Activated T-helper 2 cell treated with anti-CD3 and anti-CD28 coated beads, Interferon-gamma antibody, Interleukin-2, Interleukin-4, amounts not matched to agents 10 μg/mL and 5 μg/mL and 100 μg/mL, durations not matched to agents 14 hours and 24 hours and 36 hours (primary cell): ENCODE measurements at places on chromosomes 5 and 9.

DNA sequence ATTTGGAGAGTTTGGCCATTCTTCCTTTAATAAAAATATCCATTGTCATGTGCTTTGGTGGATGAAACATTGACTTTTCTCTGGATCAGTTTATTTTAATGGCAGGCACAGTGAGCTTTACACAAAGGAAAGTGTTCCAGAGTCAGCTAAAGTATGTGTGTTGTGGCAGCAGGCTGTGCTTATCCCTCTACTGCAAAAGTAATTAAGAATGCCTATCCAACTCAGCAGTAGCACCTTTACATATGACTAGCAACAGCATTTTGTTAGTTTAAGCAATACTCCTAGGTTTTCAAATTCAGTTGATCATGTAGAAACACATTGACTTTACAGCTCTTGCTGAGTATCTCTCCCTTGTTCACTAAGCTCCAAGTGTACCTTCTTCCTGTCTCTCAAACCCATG is 730.5 kb upstream of the RGMB start:
- DNase-seq = no peak

- DNase-seq = no peak
Observed at GRCh38 chr5:41921874-41922273, 3.2 kb upstream of the FBXO4 start.

GRCh38 chr5:91366551-91366950 is 16.6 kb downstream of the ARRDC3 start:
- DNase-seq = no peak

GRCh38 chr5:181160152-181160754 is 12.9 kb downstream of the OR2V2 start:
- peak; percentile 64 for DNase-seq

- DNase-seq = no peak
Observed at GRCh38 chr9:27150746-27151406, 41.9 kb downstream of the TEK start.

DNA sequence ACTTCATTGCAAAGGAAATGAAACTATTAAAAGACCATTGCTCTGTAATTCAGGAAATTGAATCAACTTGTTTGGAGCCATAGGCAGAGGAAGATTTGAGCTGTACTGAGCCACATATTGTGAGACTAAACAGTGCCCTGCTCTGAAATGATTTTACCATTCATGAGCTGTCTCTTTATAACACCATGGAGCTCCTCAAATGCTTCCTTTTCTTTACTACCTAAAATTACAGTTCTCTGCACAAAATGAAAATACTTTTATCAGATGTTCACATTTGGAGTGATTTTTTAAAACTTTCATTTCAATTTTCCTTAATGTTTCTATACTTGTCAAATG is 97.9 kb downstream of the NLN start:
- DNase-seq = no peak

DNA sequence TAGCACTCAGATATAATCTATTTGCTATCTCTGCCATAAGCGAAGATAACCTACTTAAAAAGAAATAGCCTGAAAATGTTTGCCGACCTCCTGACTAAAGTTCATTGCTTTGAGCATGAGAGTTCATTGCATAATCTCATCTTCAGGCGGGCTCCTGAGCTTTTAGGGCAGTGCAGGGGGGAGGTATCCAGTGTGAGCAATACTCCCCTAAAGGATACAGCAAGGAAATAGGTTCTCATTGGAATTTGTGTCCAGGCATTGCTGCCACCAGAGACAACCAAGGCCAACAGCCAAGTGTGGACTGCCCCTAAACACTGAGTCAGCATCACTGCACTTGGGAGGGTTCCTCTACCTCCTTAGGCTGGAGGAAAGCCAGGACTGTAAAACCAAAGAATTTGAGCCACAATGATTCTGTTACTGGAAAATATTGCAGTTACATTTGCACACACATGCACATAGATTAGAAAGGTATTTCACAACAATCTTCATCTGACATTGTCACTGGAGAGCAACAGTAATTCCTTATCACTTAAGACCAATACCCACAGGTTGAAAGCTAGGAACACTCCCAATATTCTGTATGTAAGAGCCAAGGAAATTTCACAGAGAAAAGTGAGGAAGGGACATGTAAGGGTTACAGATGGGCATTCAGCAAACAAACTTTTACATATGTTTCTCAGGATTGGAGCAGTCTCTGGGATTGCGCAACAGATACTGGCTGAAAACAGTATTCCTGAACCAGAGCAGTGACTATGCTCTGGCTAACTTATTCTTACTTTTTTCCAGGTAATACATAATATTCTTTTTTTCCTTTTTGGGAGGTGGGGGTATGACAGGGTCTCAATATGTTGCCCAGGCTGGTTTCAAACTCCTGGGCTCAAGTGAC is 98.6 kb upstream of the TLE1 start:
- no peak for DNase-seq

DNA sequence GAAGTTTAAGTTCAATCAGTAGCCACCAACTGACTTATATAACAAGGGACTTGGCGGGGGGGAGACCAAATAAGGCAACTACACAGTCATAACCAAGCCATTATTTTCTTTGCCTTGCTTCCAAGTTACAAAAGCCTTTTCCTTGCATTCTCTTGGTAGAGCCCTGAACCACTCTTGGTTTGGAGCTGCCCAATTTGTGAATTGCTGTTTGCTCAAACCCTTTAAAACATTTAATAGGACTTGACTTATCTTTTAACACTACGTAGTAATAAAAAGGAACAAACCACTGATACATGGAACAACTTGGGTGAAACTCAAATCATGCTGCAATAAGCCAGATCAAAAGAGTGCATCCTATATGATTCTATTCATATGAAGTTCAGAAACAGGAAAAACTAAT is 31.7 kb upstream of the MSH3 start:
- DNase-seq = no peak

DNA sequence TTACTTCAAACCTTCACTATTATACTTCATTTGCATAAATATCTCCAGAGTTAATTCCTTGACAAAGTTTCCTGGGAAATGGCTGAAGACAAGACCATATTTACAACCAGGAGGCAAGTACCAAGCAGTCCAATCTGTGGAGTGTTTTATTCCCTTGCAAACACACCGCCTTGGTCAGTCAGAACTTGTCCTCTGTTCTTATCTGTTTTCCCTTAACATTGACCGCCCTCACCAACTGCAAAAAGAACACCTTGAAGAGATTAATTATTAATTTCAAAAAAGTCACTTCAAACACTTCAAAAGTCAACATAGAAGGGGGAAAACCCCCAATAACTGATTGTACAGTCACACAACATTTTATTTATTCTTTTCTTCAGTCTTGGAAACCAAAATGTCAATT is 269.0 kb upstream of the RGMB start:
- DNase-seq = no peak

GRCh38 chr9:73411494-73411893 is 259.8 kb downstream of the ANXA1 start:
- no peak for DNase-seq

- no peak for DNase-seq
Observed at GRCh38 chr9:17472126-17472525, 106.7 kb upstream of the SH3GL2 start.

DNA sequence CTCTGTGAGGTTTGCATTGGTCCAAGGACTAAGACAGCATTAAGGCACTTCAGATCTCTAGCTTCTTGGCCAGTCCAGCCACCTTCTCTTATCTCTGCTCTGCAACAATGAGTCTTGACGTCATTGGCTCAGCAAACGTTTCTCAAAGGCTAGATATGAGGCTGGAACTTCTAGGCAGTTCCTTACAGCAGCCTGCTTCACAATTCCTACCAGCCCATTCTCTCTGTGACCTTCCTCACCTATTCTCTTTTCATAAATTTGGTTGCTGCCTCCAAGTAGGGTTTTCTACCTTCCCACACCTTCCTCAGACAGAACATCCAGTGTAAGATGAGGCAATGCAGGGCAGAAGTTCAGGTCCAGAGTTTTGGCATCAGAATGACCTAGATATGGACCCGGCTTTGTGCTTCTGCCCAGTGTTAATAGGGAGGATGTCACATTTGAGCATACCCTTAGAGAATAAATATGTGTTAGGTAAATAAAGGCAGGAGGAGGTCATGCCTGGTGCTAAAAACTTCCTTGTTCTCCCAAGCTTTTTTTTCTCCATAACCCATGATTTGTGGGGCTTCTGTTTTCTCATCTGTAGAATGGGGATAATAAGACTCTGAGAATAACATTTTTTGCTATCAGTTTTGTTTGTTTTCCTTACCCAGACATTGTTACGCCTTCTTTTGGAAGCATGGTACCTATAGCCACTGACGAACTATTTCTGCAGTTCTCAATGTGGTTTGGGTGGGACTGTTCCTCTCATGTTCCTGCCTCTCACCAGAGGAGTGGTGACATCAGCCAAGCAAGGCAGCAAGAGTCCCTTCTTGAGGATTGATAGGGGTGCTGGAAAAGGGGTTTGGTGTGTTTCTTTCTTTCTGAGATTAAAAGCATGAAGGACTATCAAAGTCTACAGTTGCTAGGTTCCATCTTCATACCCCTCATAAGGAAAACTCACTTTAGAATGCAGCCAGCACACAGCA is 220.6 kb upstream of the TRIM32 start:
- DNase-seq = no peak

GRCh38 chr5:102678267-102679058 is 76.6 kb upstream of the PAM start:
- DNase-seq = no peak

- DNase-seq = no peak
Observed at GRCh38 chr5:120419127-120419526, 45.0 kb upstream of the PRR16 start.

GRCh38 chr5:178651046-178651810 is 24.4 kb upstream of the CLK4 start:
- DNase-seq = no peak

- DNase-seq = no peak
Observed at GRCh38 chr5:76025069-76025468, 58.1 kb upstream of the SV2C start.

DNA sequence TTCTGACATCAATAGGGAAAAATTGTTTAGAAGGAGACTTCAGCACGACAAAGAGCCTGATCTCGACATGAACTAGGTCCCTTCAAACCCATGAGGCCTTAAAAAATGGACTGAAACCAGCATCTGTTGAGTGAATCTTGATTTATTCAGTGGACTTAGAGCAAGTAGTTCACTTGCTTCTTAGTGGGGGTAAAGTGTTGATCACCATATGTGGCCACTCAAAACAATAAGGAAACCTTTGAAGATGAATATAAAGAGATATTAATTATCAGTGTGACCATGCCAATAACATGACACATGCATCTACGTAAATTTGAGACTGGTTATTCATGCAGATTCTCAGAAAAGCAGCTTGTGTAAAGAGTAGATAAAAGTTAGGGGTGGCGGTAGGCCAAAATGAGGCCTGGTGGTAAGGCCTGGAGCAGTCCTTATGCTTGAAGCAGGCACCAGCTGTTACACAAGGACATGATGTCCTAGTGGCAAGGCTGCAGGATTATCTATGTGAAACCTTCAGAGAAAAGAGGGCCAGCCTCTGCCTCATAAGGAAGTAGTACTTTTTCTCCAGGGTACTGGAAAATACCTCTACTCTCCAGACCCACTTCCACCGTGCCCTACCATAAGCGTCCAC is 61.3 kb downstream of the S1PR3 start:
- no peak for DNase-seq

DNA sequence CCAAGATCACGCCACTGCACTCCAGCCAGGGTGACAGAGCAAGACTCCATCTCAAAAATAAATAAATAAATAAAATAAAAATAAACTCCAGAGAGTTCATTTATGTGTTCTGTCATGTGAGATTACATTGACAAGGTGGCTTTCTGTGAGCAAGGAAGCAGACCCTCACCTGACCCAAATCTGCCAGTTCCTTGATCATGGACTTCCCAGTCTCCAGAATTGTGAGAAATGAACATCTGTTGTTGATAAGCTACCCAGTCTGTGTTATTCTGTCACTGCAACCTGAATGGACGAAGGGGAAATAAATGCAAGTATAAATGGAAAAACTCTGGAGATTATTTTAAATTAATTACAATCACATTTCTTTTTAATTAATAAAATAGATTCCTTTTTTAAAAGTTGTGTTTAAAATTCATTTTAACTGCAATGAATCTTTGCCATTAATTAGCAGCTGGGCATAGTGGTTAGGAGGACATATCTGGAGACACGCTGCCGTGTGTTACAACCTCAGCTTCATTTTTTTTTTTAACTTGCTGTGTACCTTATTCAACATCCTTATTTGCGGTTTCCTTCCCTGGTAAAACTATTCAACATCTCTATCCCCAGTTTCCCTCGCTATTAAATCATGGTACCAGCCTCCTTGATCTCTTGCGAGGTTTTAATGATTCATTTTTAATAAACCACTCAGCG is 376.4 kb downstream of the CHSY3 start:
- DNase-seq = no peak

- DNase-seq = peak; percentile 16
Observed at GRCh38 chr9:97740848-97741821, 44.0 kb upstream of the XPA start.

- DNase-seq = no peak
Observed at GRCh38 chr5:113040672-113041260, 64.2 kb downstream of the DCP2 start.

- DNase-seq = no peak
Observed at GRCh38 chr9:129386812-129387177, 208.7 kb upstream of the IER5L start.

DNA sequence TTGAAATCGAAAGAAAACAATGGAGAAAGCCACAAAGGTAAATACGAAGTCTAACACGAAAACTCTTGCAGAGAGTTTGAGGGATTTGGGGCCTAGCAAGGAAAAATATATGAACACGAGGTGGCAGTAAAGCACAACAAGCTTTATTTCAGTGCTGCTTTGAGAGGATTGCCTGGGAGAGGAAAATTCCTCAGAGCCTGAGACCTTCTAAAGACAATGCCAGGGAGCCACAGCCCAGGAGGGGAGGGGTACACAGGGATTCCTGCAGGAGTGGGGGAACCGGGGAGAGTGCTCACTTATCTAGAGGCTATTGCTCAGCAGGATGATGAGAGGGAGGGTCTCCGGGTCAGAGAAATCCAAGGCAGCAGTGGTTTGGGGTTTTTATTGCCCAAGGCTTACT is 134.9 kb upstream of the ADCY2 start:
- no peak for DNase-seq

GRCh38 chr9:85004818-85005413 is 335.4 kb downstream of the NTRK2 start:
- DNase-seq = no peak

DNA sequence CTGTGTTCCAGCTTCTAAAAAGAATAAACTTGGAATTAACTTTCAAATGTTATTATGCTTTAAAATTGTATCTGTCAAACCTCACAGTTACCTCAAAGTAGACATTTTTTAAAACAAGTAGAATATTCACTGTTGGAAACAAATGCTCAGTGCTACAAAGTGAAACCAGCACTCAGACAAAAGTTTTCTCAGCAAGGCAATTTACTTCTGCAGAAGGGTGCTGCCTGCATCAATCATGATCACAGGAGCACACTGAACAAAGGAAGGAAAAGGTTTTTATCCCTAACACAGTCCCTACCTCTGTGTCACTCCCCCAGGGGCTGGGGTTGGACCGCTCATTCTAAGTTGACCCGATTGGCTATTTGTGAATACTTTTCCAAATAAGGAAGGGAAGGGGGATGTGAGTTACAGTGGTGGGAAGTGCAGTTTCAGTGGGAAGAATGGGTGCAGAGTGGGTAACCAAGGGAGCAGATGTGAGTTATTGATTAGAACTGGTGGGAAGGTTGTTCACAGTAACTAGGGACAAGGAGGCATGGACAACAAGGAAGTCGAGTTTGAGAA is 63.0 kb upstream of the CDK20 start:
- DNase-seq = no peak

- DNase-seq = no peak
Observed at GRCh38 chr9:127447416-127448111, 3.6 kb downstream of the RPL12 start.
